ENCODE measurements at places on chromosomes 4 and X.
A peak's percentile ranks its signal among the peaks of the same experiment; 100 is the strongest.

DNA sequence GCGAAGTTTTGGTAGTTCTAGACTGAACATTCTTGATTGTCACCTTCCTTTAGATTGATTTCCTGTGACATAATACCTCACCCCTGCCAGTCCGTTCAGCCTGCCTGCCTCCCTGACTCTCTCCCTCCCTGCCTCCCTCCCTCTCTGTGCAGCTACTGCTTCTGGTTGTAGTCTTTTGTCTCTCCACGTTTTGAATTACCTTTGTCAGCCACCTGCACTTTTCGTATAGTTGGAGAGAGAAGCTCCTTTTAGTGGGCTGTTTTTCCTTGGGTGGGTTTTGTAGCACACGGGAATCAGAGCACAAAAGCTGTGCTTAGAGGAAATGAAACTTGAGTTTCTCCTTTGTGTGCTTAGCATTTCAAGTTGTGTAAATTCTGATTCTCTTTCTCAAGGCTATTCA lies 32.6 kb upstream of the MSMO1 start:
- DNase-seq: peak; percentile 1

DNA sequence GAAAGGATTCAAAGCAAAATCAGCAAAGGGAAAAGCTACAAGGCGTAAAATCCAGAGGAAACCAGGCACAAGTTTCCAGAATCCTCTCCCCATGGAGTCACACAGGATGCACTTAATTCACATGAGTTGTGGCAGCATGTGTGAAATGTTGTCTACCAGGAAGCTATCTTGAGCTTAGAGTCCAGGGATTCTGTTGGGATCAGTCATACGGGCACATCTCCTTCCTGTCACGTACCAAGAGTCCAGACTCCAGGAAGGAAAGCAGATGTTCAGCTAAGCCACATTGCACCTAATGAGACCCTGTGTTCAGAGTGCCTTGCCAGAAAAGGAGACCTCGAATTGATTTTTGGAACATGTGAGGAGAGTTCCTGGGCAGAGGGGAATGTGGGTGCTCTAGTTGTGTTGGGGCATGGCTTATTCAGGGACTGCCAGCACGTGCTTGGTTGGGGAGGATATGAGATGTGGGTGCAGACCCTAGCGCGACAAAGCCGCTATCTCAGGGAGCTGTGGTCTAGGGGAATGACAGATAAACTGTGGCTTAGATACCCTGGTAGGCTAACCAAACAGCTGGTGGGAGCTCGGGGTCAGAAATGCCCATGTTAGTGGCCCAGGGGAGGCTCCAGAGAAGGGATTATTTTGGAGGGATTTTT lies 70.0 kb downstream of the EVC start:
- no peak for DNase-seq

DNA sequence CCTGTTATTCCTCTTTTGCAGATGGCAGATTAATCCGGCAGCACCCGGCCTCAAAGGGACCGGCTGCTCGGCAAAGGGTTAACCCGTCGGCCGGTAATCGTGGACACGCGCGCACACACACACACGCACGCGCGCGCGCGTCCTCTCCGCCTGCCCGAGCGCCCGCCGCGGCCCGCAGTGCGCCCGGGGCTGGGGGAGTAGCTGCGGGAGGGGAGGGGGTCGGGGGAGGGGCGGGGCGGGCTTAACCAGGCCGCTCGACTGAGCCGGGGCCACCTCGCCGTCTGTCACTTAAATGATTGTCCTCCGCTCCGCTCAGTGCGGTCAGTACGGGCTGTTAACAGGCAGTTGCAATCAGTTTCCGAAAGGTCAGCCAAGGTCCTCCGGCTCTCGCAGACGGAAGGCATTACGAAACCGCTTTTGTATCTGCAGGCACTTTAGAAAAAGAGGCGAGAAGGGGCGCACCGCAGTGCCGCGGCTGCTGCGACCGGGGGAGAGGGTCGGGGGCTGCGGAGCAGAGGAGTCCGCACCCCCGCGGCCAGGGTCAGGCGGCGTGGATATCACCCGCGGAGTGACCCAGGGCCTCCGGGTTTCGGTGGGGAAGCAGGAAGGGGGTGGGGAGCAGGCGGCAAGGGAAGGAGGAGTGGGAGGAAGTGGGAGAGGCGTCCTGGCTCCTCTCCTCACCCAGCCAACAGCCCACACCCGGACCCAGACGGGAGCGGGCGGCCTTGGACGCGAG lies 57.3 kb upstream of the BCOR start:
- DNase-seq: peak; percentile 77

GRCh38 chr4:9969526-9970398 lies 51.5 kb downstream of the SLC2A9 start:
- DNase-seq: no peak

DNA sequence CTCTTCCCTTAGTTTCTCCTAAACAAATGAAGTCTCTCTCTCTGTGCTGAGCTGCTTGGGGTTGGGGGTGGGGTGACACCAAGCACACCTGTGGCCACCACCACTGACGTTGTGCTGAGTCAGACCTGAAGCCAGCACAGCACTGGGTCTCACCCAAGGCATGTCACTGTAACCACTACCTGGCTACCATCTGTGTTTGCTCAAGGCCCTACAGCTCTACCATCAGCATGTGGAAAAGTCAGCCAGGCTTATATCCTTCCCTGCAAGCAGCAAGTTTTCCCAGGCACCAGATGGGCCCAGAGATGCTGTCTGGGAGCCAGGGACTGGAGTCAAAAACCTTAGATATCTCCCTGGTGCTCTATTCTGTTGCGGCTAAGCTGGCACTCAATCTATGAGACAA lies 6.9 kb downstream of the CXCL10 start:
- DNase-seq: no peak

DNA sequence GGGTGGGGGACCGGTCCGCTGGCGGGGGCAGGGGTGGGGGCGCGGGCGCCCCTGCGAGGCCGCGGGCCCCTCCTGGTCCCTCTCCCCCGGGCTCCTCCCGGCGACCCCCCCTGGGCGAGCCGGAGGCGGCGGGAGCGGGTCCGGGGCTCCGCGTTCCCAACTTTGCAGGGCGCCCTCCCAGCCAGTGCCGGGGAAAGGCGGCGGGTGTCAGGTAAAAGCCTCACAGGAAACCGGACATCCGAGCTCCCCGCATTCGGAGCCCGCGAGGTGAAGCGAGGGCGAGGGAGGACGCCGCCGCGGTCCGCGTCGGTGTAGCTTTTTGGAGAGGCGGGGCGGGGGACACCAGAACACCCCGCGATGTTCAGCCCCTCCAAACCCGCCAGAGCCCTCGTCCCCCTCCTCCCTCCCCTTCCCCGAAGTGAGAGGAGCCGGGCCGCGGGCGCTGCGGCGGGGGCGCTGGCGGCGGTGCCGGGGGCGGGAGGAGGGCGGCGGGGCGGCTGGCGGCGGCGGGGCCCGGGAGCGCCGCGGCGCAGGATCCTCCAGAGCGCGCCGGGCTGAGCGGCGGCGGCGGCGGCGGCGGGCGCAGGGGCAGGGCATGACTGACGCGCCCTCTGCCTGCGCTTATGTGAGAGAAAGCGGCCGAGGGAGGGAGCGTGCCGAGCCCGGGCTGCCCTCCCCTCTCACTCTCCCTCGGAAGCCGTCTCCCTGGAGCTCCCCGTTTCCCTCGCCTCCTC lies at the start of gene VEGFC:
Gene VEGFC (minus strand): TSS at position 597 of the 734 bp plus-strand sequence. CDS start 611 bp downstream, outside the sequence.
- DNase-seq: peak; percentile 31

GRCh38 chrX:6228720-6229119 lies at the start of gene NLGN4X:
Gene NLGN4X, minus strand, starts transcription at chrX:6228867. Its CDS starts 77,401 bp downstream, at chrX:6151466.
- peak; percentile 7 for DNase-seq

GRCh38 chr4:100574607-100575006 lies 56.8 kb upstream of the EMCN start:
- DNase-seq: no peak

GRCh38 chr4:183610033-183610432 lies 49.0 kb downstream of the RWDD4 start:
- DNase-seq: no peak

GRCh38 chrX:40102393-40103381 lies 4.9 kb upstream of the BCOR start:
- DNase-seq: no peak

DNA sequence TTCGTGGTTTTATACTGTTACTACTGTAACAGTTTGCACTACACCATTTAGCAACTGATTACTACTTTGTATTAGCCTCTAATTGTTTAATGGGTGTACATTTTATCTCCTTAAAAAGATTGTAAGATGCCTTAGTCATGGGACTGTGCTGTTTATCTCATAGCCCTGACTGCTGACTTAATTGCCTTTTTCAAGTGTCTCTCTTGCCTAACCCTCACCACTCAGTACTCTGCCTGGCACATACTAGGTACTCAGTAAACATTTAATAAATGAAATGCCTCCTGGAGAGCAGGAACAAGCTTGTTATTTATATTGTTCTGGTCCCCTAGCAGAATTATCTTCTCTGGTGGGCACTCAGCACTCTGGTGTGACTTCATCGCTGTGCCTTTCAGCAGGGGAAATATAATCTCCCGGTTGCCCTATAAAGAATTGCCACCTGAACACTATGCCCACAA lies 1.7 kb upstream of the STIM2 start:
- no peak for DNase-seq

GRCh38 chrX:82748906-82749505 lies 759.1 kb upstream of the POU3F4 start:
- no peak for DNase-seq
